ENCODE measurements at places on chromosomes 3 and 15.

DNA sequence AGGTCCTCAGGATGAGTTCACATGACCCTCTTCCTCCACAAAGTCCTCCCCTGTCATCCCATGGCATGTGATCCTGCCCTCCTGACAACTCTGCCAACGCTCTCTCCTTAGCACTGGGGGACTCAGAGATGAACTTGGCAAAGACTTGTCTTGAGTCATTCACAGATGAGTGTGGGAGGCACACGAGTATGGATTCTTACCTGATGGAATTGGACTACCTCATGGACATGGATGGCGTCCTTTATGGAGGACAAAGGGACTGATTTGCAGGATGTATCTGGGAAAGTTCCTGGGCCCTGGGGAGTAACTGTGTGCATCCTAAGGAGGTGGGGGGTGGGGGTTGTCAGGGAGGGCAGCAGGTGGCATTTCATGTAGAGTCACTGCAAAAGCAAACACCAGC lies 38.2 kb upstream of the TOPBP1 start:
- DNase-seq, result no peak

DNA sequence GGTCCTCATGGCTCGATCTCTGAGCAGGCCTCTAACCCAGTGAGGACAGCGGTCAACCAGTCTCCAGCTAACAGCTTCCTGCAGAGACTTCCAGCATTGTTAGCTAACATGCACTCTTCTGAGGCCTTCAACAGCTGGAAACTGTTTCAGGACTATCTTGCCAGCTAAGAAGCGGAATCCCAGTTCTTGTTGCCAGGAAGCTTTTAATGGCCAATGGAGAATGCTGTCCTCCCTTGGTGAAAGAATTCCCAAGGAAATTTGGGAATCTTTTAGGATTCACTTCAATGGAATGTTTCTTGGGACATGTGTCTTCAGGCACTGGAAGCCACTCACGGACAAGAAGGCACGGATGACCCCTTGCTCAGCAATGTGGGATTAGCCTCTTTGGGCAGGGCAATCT lies 91.7 kb downstream of the CEMIP start:
- no peak for DNase-seq

DNA sequence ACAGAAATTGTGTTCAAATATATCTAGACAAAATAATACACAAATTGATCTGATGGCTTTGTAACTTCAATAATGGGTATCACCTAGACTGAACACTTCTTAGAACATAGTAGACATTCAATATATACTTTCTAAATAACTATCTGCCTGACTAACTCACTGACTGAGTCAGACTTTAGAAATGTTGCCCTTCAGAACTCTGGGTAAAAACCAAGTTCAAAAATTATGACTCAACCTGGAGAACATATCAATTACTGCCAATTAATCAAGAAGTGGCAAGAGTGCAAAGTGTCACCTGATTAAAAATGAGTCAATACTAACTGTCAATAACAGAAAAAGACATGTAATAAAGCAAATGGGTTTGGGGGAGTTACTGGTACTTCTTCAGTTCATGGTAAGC lies 144.6 kb upstream of the TMCO5A start:
- no peak for DNase-seq

DNA sequence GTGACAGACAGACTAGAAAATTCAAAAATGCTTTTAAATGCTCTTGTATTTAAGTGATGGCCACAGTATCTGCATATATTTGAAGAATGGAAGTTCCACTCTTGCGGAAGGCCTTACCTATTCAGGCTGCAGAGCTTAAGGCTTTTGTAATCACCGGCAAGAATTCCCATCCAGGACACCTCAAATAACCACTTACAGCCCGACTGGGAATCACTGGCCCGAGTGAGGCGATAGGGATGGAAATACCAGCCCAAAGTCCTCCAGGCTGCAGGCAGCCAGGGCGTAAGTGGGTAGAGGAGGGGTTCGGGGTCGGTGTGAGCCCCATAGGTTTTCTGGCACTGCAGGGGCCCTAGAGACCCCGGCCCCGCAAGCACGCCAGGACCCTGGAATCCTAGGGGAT lies 9.5 kb downstream of the CMTM7 start:
- DNase-seq, result no peak

DNA sequence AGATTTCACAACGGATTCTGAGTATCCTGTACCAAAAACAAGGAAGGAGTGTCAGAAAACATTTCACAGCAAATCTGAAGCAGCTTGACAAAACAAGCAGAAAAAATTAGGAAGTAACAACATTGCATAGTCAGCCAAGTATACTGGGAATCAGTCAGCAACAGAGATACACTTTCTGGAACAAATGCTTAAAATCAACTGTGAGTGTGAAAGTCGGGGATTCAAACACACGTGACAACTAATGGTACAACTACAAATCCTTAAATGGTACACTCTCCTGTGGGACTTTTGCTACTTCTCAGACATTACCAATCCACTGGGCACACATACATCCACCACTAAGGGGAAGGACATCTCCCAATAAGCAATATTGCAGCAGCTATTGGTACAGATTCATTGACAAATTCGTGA lies 296.6 kb upstream of the MME start:
- no peak for DNase-seq

GRCh38 chr3:138449490-138449889 lies 15.1 kb downstream of the ESYT3 start:
- no peak for DNase-seq

- DNase-seq, result no peak
These were observed 119.4 kb downstream of the DLG1 start for GRCh38 chr3:197178998-197179397.

DNA sequence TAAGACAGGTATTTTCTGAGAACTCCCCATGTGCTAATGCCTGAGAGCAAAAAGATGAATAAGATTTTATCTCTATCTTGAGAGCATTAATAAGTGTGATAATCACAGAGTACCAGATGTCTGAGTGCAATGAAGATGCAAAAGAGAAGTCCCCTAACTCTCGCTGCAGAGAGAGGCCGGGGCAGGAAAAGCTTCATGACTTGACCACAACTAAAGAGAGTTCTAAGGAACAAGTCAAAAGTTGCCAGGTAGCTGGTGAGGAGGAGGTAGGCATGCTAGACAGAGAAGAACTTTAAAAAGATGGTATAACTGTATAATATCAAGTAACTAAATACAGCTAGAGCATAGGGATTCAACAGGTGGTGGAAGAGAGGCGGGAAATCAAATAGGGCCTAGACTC lies 28.8 kb downstream of the MTMR10 start:
- peak; percentile 14 for DNase-seq

GRCh38 chr3:109112946-109113760 lies 4.8 kb downstream of the MORC1 start:
- DNase-seq, result no peak

Measured in CD4-positive, alpha-beta T cell treated with Interleukin-17A for 4 hours (primary cell).